Stimulated activated CD4-positive, alpha-beta T cell treated with anti-CD3 and anti-CD28 coated beads, Interleukin-4, amount 100 ng/mL, for 4 hours (primary cell): ENCODE measurements at places on chromosomes 6 and 20.

DNA sequence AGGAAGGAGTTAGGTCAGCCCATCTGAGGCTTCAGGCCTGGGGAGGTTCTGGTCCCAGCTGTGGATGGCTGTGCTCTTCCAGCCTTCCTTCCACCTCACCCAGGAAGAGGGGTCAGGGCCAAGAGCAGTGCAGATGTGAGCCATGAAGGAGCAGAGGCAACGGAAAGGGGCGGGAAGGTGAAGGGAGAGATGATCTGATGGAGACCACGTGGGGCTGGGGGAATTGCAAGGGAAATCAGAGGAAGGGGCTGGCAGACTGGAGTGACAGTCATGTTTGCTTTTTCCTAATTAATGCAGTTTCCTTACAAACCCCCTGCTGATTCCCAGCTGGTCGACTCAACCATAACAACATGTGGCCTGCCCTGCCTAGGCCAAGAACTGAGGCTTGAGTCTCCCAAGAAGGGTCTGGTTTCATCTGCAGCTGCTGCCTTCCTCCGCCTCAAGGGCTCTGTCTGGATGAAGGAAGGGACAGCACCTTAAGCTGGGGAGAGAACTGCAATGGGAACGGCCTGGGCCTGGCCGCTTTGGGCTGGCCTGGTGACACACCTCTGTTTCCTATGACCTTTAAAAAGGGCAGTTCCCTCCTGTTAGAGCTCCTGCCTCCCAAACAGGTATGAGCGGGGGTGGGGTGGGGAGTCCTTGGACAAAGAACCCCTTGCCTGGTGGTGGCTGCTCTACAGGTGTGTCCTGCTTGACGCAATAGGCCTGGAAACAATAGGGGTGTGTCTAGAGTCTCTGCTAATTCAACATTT, 7.8 kb upstream of the MRPS18A start:
- no peak for DNase-seq

GRCh38 chr6:33872761-33873160, 69.0 kb upstream of the MLN start:
- no peak for DNase-seq

DNA sequence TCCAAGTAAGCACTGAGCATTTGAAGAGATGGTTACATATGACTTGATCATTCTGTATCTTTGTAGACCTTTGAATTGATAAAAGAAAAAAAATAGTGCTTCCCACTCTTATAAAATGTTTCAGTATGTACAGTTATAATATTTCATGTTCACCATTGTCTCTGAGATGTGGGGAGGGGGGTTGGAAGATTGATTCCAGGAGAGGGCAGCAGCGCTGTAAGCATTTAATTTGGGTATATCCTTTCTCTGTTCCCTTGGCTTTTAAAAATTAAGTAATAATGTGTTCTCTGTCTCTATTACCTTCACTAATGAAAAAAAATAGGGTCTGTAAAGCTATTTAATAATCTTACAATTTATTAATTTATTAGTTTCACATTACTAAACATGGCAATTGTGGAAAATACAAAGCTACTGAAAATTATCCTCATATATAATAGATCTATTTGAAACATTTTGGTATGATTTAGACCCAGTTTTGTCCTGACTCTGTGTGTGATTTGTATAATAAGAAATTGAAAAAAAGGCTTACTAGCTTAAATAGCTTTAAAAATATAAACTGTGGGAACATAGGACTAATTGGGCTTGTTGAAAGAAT, 341.2 kb downstream of the CDKAL1 start:
- no peak for DNase-seq

DNA sequence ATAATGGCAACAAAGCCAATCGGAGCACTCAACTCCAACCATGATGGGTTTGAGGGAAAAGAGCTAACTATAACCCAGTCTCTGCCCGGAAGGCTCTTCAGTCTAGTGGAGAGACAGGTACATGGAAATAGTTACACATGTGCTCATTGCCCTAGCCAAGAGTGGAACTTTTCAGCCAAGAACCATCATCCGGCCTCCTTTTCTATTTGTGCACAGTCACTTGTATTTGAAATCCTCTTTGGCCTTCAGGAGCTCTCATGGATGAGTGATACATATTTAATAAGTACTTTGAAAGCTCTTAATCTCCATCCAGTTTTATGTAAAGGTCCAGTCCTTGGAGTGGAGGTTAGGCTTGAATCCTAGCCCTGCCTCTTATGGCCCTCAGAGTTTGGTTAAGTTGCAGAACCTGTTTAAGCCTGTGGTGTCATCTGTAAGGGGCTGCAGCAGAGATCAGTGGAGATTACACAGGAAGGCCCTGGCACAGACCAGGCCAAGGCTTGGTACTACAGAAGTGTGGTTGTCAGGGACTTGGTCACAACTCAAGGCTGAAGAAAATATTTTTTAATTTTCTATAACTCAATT, 72.3 kb upstream of the SMLR1 start:
- DNase-seq = no peak

DNA sequence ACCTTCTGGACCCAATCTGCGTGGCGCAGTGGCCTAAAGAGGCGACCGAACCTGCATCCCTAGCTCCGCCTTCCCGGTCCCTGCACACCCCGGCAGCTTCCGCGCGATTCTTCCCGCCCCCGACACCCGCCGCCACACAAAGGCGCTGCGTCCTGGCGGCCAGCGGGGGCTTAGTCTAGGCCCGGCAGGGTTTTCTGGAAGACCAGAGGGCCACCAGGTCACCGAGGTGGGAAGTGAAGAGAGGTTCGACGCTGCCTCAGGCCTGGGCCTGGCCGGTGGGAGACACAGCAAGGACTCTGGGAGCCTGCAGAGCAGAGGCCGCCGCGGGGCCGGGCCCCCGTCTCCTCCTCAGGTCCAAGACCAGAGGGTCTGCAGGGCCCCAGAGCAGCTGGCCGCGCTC, 154.9 kb downstream of the OR2B2 start:
- DNase-seq = peak; percentile 48

- no peak for DNase-seq
These were observed 59.8 kb upstream of the DEK start for GRCh38 chr6:18323935-18324705.

DNA sequence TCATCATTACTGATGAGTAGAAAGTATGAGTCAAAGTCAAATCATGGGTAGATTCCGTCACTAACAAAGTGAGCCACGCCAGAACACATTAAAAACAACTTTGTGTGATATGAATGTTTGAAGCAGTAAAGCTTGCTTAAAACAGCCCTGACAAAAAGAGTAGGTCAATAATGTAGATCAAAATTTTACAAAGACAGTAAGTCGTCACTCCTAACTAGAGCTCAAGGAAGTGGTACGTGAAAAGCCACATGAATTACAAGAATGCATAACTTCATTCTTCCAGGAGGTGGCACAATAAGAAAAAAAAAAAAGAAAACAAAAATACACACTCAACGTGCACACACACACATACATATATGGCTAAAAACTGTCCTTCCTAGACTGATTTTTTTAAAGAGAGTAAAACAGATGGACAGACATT, 69.9 kb downstream of the HACE1 start:
- no peak for DNase-seq

- DNase-seq = no peak
These were observed 700.2 kb downstream of the EYS start for GRCh38 chr6:65006788-65007187.
